ENCODE measurements at places on chromosomes 12 and 14.

GRCh38 chr12:49693931-49694444 is 13.2 kb downstream of the FMNL3 start:
- peak; percentile 40 for DNase-seq

DNA sequence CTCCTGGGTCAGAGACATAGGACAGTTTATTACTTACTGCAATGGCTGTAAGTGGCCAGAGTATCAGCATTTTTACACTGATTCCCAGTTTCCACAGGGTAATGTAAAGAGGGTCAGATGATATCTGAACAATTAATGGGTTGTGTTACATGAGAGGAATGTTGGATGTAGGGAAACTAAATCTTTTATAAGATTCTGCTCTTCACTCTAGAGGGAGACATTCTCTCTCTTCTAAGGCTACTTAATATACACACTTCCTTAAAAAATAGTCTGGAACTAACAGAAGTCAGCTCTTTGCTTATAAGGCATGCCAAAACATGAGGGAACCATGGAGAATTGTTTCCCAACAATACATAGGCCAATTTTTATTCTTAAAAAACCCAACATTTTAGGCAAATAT is 389.8 kb downstream of the ETNK1 start:
- no peak for DNase-seq

DNA sequence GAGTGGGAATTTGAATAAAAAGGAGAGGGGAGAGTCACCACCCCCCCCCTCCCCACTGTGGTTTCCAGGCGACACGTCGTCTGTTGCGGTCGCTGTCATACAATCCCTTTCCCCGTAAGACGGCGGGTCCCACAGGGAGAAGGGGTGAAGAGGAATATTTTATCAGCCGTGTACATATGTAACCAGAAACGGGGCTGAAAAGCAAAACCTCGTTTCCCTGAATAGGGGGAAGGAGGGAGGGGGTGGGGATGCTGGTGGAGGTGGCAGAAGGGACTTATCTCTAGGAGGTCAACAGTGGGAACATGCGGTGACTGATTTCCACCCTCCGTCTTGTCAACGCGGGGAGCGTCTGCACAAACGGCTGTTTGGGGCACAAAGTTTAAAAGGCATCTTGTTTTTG is 171.4 kb downstream of the RBM19 start:
- no peak for DNase-seq

GRCh38 chr12:43766291-43766690 is 7.5 kb downstream of the IRAK4 start:
- DNase-seq, result peak; percentile 45

DNA sequence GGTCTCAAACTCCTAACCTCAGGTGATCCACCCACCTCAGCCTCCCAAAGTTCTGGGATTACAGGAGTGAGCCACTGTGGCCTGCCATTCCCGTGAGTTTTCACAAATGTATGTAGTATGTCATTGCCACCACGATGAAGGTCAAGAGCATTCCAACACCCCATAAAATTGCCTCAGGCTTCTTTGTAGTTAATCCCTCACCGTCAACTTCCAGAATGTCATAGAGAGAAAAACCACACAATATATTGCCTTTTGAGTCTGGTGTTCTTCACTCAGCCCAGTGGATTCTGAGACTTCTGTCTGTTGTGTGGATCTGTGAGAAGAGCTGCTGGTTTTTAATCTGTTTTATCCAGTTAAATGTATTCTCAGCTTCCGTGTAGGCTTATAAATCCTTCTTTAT is 12.6 kb upstream of the CFAP251 start:
- no peak for DNase-seq

- DNase-seq, result no peak
Observed at GRCh38 chr12:46794593-46795190, 31.1 kb downstream of the SLC38A4 start.

- no peak for DNase-seq
Observed at GRCh38 chr14:30868736-30869135, 5.6 kb upstream of the COCH start.

- no peak for DNase-seq
Observed at GRCh38 chr14:73794146-73794545, 57.5 kb upstream of the PTGR2 start.

- no peak for DNase-seq
Observed at GRCh38 chr12:118512669-118513068, 136.3 kb downstream of the SUDS3 start.

DNA sequence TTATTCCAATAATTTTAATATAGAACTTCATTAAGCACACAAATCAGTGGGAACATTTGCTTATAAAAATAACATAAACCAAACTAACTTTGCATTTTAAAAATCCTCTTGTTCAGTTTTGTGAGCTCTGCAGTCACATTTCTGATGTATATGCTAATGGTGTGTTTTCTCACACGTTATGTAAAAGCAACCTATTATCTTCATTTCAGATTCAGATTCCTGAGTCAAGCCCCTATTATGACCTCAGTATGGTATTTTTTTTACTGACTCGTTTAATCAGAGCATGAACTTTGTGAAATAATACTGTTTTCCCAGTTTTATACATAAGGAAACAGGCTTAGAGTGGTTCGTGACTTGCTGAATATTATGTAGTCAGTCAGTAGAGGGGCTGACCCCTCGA is 394.0 kb downstream of the TMEM117 start:
- DNase-seq, result no peak

- peak; percentile 40 for DNase-seq
Observed at GRCh38 chr12:60421741-60422140, 825.9 kb downstream of the SLC16A7 start.

GRCh38 chr12:9731797-9732196 is 1.1 kb downstream of the CLECL1 start:
- DNase-seq, result no peak

DNA sequence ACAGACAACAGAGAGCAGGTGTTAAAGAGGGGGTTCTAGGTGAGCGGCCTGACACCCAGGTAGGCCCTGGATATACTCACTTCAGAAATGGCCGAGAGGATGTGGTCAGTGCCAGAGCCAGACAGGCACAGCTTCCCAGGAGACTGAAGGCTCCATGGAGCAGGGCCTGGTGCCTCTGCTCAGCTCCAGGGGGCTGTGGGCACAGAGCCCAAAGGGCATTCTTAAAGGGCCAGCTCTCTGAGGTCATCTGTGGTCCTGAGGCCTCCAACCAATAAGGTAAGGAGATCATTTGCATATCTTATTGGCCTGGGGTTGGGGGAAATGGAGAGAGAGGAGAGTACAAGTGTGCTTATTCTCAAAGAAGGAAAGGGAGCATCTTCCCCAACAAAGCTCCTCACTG is 9.7 kb upstream of the PCK2 start:
- DNase-seq, result no peak

DNA sequence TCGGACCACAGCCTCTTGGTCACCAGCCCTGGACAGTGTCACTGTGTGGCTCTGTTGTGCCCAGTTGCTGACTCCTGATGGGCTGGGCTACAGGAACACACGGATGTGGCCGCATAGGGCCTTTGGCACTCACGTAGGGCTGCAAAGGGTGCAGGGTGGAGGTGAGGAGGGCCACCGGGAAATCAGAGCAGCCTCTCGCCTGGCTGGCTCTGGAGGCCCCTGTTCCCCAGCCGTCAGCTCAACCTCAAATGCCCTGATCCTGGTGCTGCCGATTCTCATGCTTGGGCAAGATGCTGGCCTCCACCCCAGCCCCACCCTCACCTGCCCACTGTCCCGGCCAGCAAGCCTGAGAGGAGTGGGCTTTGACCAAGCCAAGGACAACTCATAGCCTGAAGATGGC is 59.0 kb downstream of the SLC6A12 start:
- no peak for DNase-seq

GRCh38 chr12:65293735-65294134 is 15.3 kb downstream of the MSRB3 start:
- DNase-seq, result no peak

GRCh38 chr14:69945912-69946311 is 66.7 kb downstream of the SMOC1 start:
- DNase-seq, result no peak

DNA sequence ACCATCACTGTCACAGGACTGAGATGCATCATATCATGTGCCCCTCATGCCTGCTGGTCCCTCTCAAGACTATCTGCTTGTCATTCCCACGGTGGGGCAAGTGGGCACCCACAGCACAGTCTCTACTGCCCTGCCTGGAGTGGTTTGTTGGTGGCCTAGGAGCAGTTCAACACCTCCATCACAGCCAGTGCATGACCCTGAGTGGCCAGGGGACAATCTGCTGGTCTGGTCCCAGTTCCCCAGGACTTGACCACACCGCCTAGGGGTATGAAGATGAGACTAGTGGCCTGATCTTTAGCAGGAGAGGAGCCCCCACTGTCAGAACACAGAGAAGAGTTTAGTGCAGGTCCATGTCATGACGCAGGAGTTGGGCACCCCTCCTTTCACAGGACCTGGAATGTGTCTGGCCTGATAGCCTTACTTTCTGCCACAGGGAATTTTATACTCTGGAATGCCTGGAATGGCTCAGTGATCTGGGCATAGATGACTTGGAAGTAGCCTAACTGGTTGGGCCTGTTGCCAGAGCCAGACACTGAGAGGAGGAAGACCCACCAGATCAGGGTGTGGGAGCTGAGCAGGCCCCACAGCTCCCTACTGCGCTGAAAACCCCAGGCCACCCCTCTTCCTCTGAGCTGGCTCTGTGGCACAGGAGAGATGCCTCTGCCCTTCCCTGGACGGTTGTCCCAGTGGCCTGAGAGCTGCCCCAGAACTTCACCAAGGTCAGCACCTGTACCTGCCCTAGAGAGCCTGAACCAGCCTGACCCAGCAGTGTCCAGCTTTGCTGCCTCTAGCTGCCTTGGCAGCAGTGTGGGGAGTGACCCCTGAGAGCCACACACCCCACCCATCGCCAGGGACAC is 83.3 kb downstream of the PUS7L start:
- peak; percentile 13 for DNase-seq

DNA sequence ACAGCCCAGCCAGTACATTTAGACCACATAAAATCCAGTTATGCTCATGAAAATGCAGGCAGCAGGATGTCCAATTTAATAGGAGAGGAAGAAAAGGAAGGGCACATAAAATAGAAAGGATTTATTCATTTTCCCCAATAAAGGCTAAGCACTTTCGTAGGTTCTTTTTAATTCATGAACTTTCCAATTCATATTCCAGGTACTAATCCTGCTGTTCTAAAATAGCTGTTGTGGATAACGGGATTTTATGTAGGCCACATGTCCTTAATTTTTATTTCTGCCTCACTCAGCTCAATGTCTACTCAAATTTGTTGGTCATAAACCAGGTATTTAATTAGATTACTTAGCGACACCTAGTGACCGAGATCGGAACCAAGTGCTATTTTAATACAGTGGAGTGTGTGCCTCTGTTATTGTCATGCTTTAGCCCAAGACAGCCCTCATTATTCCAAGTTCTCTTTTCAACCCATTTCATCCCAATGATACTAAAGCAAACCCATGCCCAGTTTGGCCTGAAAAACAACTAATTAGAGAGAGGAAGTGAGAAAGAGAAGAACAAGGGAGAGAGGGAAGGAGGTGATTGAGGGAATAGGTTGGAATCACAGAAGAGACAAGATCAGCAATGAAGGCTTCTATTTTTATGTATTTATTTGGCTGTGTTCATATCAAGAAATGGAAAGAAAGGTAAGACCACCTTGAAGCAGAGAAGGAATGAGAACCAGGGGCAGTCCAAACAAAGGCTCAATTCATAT is 45.9 kb upstream of the IFNG-AS1 start:
- DNase-seq, result peak; percentile 76

- DNase-seq, result no peak
Observed at GRCh38 chr12:109753054-109753401, 39.4 kb downstream of the FAM222A start.

- DNase-seq, result no peak
Observed at GRCh38 chr12:25714198-25714984, 161.3 kb upstream of the LMNTD1 start.

GRCh38 chr12:25958428-25959070 is at the start of gene RASSF8:
Gene RASSF8 (plus strand): TSS chr12:25958682. CDS start chr12:26055344, 96,662 bp downstream.
- DNase-seq, result peak; percentile 83

- no peak for DNase-seq
Observed at GRCh38 chr14:68521961-68522509, 270.8 kb downstream of the ZFP36L1 start.

DNA sequence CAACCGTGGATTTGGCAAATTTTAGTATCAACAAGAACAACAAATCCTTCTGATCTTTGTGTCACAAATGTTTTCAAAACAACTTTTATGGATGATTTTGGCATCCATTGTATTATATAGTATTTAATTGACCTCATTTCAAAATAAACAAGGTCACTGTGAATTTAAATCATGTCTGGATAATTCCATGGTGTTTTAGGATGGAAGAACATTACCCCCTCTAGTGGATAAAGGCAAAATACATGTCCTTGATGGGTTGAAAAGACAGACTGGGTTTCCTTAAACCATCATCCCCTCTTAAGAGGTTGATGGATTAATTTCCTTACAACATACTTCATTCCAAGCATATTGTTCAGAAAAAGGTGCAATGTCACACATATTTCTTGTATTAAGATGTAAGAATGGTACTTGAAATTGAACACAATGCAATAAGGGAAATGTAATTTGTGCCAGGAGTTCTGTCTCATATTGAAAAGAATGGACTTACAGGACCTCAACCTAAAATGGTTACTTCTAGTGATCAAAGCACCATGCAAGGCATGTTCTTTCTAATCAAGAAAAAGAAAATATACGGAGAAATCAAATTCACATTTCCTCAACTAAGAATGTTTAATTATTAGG is 352.0 kb downstream of the BCAT1 start:
- peak; percentile 24 for DNase-seq

GRCh38 chr14:81193924-81194633 is 26.7 kb downstream of the GTF2A1 start:
- no peak for DNase-seq

GRCh38 chr12:84741692-84742091 is 170.9 kb downstream of the SLC6A15 start:
- no peak for DNase-seq

DNA sequence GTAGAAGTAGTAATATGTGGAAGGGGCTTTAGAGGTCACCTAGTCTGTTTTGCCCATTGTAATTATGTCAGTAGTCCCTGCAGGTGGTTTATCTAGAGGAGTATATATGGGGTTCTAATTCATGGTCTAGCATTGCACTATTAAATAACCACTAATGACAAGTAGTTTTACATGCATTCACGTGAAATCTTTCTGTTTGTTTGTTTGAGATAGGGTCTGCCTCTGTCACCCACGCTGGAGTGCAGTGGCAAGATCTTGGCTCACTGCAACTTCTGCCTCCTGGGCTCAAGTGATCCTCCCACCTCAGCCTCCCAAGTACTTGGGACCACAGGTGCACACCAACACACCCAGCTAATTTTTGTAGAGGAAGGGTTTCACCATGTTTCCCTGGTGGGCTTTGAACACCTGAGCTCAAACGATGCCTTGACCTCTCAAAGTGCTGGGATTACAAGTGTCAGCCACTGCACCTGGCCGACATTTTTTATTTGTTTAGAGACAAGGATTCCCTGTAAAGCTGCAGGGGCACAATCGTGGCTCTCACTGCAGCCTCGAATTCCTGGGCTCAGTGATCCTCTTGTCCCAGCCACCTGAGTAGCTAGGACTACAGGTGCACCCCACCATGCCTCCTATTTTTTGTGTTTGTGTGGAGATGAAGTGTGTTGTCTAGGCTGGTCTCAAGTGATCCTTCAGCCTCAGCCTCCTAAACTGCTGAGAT is 12.0 kb upstream of the PSEN1 start:
- DNase-seq, result no peak

GRCh38 chr12:130300737-130301535 is 36.8 kb upstream of the PIWIL1 start:
- no peak for DNase-seq
